ENCODE measurements at places on chromosomes 7 and 10.

DNA sequence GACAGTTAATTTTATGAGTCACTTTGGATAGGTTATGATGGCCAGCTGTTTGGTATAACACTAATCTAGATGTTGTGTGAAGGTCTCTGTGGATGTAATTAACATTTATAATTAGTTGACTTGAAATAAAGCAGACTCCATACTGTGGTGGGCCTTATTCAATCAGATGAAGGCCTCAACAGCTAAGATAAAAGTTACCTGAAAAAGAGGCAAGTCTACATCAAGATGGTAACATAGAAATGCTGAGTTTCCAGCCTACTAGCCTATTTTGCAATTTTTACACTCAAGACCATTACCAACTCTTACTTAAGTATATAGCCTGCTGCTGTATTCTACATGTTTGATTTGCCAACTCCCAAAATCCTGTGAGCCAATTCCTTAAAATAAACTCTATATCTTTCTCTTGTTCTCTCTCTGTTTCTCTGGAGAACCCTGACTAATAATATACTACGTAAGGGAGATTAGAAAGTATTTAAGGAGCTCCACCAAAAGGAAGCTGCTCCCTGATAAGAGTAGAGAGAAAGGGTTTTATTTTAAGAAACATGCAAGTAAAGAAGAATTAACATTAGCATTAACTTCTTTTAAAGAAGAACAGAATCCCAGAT lies 42.7 kb downstream of the ZNF438 start:
- no peak for DNase-seq

- DNase-seq, result no peak
Observed at GRCh38 chr7:19971956-19972355, 198.5 kb upstream of the TMEM196 start.

DNA sequence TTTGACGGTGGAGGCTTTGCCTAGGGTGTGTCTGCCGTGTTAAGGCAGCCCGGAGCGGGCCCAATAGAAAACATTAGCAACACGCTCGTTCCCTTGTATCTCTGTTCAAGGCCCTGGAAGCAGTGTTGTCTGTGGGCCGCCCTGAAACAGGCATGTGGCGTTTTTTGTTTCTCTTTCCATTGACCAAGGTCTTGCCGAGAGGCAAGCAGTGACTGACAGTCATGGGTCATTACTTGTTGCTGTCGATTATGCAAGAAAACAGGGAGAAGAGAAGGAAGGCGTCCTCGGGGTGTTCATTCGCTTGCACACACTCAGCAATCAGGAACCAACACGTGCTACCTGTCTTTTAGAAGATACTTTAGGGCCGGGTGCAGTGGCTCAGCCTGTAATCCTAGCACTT lies 92.5 kb downstream of the EZH2 start:
- DNase-seq, result no peak

- DNase-seq, result no peak
Observed at GRCh38 chr10:78166261-78166660, 132.6 kb downstream of the RPS24 start.

DNA sequence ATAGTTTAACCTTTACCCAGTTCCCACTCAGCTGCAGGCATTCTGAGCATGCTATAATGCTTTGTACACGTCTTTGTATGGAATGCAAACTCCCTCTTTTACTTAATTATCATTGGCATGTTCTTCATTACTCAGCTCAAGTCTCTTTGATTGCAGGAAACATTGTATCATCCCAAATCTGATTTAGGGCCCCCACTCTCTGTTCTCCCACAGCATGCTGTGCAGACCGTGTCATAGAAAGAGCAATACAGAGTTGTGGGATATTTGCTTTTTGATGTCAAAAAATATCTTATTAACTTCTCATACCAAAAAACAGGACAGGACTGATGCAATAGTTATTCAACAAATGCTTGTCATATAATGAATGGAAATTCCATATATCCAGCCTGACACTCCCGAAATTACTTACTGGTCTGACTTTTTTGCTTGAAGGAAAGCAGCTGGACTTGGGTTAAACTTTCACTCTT lies 1081.5 kb upstream of the C7orf33 start:
- DNase-seq, result no peak

DNA sequence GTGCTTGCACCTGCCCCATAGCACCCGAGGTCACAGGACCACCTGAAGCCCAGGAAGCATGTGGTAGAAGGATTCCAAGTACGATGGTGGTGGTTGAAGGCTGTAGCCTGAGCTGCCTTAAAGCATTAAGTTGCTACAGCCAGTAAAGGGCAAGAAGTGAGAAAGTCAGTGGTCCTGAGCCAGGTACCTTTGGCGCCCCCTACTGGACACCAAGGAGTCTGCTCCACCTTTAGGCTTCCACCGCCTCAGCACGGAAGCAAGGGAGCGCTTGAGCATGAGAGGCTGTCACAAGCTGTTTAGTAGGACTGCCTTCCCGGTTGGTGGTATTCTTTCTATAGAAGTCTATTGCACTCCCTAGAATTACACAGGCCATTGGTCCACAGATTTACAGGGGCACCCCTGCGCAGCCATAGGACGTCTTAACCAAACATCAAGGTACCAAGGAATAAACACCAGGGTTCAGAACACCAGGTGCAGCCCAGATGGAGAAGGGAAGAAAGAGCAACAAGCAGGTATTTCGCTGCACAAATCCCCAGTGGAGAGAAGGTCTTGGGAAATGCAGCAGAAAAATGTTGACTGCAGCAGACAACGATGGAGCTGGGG lies 2.2 kb downstream of the CRTAC1 start:
- peak; percentile 8 for DNase-seq

DNA sequence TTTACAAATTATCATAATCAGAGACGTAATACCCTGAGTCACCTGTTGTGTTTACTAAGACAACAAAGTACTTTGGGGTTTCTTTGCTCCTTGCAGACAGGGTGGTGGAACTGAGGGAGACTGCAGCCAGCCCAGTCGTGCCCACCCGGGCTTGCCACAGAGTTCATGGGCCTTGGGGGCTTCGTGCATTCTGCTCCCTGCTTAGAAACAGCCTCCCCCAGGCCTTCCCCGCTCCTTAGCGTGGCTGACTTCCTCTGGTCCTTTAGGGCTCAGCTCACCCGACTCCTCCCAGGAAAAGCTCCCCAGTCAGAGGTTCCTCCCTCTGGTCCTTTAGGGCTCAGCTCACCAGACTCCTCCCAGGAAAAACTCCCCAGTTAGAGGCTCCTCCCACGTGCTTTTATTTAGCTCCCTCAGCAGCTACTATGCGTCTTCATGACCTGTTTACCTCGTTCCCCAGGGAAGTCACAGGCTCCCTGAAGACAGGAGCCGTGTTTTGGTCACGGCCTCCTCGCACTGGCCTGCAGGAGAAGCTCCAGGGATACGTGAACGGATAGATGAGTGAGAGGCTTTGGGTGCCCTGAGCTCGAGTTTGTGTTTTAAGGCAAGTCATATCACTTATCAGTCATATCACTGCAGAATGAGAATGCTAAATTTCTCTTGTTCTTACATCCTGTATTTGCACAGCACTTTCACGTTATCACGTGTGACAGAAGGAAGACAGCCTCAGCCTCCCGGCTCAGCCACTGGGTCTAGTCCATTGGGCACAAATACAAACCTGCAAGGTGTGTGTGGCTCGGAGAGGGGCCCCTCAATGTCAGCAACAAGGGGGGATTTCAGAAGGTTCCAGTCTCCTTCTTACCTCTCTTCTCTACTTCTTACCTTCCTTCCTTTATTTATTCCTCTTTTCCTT lies 52.7 kb upstream of the VIPR2 start:
- DNase-seq, result no peak

Data from stimulated activated CD4-positive, alpha-beta T cell treated with anti-CD3 and anti-CD28 coated beads, Interleukin-1b, Interleukin-23, amount 100 ng/mL, for 1 hour (primary cell).